ENCODE measurements at places on chromosomes 7 and 10.

DNA sequence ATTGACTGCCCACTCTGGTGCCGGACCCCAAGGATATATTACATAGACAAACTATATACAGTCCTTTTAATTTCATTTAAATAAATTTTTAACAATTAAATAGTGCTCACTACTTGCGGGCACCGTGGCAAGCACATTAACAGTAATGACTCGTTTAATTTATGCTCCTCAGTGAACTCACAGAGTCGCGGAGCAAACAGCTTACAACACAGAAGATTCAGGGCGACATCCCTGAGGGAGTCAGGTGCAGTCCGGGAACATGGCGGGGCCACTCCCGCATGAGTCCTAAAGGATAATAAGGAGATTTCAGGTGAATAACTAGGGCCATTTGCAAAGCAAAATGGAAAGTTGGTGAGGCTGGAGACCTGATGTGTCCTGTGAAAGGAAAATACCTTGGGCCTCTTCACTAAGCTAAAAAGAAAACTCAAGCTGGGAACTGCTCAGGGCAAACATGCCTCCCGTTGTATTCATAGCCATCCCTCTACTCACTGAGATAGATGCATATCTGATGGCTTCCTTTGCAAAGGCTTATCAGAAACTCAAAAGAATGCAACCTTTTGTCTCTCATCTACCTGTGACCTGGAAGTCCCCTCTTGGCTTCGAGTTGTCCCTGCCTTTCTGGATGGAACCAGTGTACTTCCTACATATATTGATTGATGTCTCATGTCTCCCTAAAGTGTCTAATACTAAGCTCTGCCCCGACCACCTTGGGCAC, 125.6 kb downstream of the KLF6 start:
- DNase-seq: no peak

GRCh38 chr10:61705022-61705613, 42.4 kb downstream of the CABCOCO1 start:
- no peak for DNase-seq

- peak; percentile 81 for DNase-seq
Measured at GRCh38 chr10:95374597-95375209, 83.9 kb upstream of the PDLIM1 start.

DNA sequence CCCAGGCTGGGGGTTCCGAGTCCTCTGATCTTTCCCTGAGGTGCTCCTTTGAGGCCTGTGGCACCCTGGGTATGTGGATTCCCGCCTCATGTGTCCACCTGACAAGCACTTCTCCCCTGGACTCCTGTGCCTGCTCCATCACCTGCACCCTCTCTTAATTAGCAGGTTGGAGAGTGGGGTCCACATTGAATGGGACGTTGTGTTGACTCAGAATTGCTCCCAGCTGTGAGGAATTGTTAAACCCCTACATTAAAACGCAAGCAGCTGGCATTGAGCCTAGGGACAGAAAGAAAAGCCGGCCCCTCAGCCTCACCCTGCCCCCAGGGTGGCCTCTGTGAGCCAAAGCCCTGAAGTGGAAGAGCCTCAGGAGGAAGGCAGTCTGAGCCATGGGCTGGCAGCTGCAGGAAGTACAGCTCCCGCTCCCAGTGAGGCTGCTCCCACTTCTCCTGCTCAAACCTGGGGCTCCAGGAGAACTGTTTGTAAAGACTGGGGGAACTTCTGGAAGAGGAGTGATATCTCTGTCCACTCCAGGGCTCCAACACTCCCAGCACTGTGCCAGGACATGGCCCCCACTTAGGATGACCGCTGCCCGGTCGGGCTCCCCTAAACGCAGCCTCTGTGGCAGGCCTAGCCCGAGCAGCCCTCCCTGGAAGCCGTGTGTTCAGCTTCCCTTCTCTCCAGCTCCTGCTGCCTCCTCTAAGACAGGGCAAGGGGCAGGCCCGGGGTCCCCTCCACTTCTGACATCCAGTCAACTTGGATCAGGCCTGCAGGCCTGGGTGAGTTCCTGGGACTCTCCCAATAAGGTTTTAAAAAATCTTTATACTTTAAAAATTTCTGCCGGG, 1.8 kb upstream of the OPN4 start:
- DNase-seq: no peak

DNA sequence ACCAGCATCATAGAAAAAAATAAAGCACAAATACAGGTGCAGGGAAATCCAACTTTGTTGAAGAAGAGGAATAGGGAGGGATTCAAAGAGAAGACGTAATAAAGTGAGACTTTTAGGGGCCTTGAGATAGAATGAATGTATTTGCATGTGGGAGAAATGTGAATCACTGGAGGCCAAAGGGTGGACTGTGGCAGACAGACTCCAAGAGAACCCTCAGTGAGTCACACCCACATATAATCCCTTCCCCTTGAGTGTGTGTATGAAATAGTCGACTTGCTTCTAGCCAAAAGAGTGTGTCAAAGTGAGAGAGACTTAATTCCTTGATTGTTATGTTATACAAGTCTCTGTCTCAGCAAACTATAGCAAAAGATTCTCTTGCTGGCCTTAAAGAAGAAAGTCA, 101.3 kb upstream of the GHITM start:
- no peak for DNase-seq

- DNase-seq: peak; percentile 29
Measured at GRCh38 chr10:60123172-60123571, 216.8 kb upstream of the CCDC6 start.

- no peak for DNase-seq
Measured at GRCh38 chr7:133776266-133776665, 350.9 kb upstream of the LRGUK start.

- DNase-seq: no peak
Measured at GRCh38 chr10:59397961-59398360, 35.6 kb upstream of the FAM13C start.

DNA sequence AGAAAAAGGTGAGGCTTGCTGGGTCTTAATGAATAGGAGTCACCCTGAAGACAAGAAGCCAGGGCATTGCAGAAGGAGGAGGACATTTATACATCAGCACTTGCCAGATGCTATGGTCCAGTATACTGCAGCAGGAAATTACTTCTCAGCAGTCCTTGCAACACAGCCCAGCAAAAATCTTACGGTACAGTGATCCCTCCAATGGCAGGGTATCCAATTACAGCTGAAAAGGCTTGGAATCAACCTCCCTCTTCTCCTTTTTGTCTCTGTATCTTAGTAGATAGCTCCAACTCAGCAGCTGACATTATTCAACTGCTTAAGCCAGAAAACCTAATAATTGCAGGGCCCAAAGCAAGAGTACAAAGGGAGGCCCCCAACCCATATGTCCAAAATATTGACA, 128.3 kb upstream of the COBL start:
- no peak for DNase-seq

DNA sequence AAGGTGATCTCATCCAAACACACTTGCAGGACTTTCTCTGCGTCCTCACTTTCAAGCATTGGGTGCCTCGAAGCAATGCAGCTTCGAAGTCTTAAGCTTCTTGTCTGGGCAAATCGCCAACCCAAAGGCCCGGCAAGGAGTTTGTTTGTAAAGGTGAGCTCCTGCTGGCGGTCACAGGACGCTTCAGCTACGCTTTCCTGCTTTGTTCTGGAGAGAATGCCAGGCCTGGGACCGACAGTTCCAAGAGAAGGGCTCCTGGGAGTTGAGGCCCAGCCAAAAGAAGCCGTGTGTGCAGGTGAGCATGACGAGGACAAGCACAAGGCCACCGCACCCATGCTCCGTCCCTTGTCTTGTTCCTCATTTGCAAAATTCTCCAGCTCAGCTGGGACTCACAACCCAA, 106.6 kb upstream of the DOCK1 start:
- no peak for DNase-seq

- DNase-seq: no peak
Measured at GRCh38 chr10:30804478-30805055, 175.0 kb upstream of the LYZL2 start.

- no peak for DNase-seq
Measured at GRCh38 chr7:142827951-142828500, 26.9 kb upstream of the EPHB6 start.

GRCh38 chr7:36036590-36036989, 116.5 kb upstream of the EEPD1 start:
- DNase-seq: no peak

DNA sequence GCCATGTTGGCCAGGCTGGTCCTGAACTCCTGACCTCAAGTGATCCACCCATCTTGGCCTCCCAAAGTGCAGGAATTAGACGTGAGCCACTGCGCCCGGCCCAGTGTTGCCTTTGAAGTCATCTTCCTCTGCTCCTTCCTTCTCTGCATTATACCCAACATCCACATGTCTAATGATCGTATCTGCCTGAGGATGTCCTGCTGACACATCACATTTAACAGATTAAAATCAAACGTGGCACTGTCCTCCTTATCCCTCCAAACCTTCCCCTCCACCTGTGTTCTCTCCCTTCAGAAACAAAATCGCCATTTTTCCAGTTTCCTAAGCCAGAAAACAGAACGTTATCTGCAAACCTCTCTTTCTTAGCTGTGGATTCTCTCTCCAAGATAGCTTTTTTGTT, 8.4 kb upstream of the SDK1 start:
- no peak for DNase-seq

DNA sequence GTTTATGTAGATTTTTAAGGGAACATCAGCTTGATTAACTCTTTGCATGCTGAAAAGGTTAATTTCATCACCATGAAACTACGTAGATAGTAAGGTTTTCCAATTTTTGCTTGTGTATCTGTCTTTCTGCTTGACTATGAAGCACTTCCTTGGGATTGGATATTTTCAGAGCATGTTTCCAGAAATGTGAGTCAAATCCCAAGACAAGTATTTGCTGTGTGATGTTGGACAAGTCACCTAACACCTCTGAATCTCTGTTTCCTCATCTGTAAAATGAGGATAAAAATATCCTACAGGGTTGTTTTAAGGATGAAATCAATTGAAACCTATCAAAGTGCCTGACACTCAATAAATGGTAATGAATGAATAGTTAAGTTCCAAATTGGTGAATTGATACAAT, 42.4 kb downstream of the ANK3 start:
- no peak for DNase-seq

- DNase-seq: no peak
Measured at GRCh38 chr10:117552701-117553141, 10.2 kb downstream of the EMX2 start.

- DNase-seq: no peak
Measured at GRCh38 chr7:81264116-81264515, 345.3 kb upstream of the SEMA3C start.

- DNase-seq: no peak
Measured at GRCh38 chr7:49093218-49093617, 168.9 kb downstream of the CDC14C start.

- DNase-seq: no peak
Measured at GRCh38 chr7:23472556-23472955, 2.3 kb upstream of the IGF2BP3 start.

GRCh38 chr10:126893841-126894240, 11.4 kb upstream of the DOCK1 start:
- DNase-seq: no peak

DNA sequence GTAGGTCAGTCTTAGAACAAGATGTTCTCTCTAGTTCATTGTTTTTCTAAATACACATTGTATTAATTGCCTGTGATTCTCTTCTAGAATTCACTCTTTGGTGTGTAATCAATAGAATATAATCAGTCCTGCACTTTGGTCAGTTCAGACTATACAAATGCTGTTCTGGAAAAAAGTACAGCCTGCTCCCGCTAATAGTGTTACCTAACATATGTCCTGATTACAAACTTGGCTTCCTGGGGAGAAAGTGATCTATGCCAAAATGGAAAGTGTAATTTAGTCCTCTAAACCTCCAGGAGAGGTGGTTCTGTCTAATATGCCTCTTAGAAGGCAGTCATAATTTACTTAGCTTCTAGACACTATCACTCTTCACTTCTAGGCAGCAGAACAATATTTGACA, 215.5 kb downstream of the SEMA3D start:
- DNase-seq: no peak

GRCh38 chr7:147896121-147896520, 694.4 kb upstream of the C7orf33 start:
- DNase-seq: no peak

DNA sequence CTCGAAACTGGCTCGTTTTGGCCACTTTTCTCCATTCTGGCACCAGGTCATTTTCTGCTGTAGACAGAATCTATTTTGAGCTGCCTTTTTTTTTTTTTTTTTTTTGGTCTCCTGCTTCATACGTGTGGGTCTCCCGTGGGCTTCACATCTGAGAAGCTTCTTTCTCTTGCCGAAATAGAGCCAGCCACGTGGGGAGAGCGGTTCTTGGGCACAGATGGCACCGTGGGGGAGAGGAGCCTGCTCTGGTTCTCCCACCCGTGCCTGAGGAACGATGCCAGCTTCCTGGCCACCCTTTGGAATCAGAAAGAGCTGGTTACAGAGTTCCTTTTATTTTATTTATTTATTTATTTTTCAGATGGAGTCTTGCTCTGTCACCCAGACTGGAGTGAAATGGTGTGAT, 48.7 kb upstream of the OCM2 start:
- no peak for DNase-seq

- no peak for DNase-seq
Measured at GRCh38 chr10:102020938-102021337, 35.0 kb downstream of the ARMH3 start.
